ENCODE measurements at places on chromosomes 6 and 20.

GRCh38 chr6:54419885-54420284, 111.6 kb downstream of the TINAG start:
- DNase-seq = peak; percentile 88

DNA sequence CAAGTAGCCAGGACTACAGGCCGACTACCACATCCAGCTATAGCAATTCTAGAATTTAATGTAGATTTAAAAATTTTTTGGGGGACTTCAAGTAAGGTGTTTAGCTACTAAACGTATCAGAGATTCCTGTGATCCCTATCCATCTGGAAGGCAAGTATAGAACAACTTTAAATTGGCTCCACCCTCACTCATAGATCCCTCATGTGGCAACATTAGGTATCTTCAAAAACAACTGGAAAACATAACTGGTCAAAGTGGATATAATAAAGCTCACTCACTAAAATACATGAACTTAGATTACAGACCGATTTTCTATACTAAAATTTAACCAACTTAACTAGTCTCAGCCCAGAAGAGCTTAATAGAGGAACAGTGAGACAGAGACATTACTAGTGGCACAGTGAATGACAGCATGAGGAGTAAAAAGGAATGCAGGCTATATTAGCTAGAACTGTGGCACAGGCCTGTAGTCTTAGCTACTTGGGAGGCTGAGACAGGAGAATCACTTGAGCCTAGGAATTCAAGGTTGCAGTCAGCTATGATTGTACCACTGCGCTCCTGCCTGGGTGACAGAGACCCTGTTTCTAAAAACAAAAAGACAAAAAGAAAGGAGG, 14.7 kb downstream of the NUP153 start:
- DNase-seq = no peak

DNA sequence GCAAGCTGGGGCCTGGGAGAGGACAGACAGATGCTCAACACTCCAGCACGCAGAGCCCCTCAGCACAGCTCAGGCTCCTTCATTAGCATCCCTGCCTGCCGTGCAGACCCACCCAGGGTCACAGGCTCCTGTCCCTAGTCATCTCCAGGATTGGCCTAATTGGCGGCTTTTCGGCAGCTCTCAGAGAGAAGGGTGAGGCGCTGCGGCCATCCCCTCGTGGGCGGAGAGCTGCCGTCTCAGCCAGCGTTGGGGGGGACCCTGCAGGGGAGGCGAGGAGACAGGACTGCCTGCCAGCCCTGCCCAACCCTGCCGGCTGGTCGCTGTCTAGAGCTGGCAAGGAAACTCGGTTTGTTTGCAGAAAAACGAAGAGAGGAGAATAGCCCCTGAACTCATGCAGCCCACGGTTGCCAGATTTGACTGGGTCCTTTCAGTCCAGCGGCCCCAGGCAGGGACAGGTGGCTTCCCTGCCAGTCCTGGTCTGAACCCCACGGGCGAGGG, 26.8 kb downstream of the BHLHE23 start:
- DNase-seq = no peak

- no peak for DNase-seq
Measured at GRCh38 chr20:63337786-63338420, 23.2 kb downstream of the CHRNA4 start.

GRCh38 chr6:42532038-42532669, 31.7 kb upstream of the UBR2 start:
- DNase-seq = peak; percentile 60

DNA sequence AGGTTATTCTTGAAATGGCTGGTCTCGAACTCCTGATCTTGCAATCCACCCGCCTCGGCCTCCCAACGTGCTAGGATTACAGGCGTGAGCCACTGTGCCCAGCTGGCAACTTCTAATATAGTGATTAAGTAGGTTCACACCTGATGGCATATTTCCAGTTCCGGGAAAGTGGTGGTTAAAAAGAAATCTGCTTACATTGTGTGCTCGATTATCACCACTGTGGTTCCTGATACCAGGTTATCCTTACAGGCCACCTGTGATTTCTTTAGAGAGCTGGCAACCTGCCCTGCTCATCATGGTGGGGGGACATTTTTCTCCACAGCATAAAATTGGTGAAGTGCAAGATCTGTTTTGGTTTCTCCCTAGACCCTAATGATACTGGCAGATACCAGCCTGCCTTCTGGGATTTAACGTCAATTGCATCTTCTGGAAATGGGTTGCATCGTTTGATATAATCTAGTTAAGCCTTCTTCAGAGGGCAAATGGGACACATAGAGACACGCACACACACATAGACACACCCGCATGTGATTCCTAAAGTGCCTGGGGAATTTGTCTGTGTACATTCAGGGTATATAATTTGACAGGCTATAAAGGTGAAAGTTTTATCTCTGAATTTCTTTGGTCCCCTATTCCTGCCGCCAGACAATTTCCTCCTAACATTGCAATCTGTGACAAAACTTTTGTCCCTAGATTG, 49.7 kb upstream of the CITED2 start:
- DNase-seq = no peak

- DNase-seq = peak; percentile 13
Measured at GRCh38 chr6:112207131-112207530, 47.2 kb downstream of the LAMA4 start.

GRCh38 chr6:131843768-131844167, 35.9 kb downstream of the ENPP1 start:
- DNase-seq = no peak

DNA sequence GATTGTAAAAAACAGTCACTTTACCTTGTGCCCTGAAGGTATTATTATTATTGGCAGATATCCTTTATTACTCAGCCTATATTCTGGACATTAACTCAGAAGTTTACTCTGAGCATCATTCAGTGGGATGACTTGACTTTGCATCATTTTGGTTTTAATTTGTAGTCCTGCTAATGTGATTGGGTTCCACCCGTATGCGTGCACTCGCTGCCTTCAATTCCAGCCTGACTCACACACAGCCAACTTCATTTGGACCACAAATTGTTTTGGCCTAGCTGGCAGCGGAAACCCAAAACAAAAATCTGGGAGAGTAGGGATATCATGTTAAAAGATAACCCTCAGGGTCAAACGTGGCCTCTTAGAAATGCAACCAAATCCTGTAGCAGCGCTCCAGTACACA, 704.4 kb upstream of the SLC35B3 start:
- peak; percentile 79 for DNase-seq

All from EL (cell line).